Psoas muscle (tissue), 8 donors: ENCODE measurements at places on chromosomes 1 and 21. TPM values are rescaled to one million over a fixed set of nuclear protein-coding genes. Genes with fewer than 3 reads are reported as not detected.

PAPPA2 gene
- 1.1 TPM for total RNA-seq

SH2D5 gene
- total RNA-seq: 0.09 TPM

LCE5A gene
- total RNA-seq: not detected

NTNG1 gene
- total RNA-seq: not detected

NBPF6 gene
- not detected for total RNA-seq

AGMAT gene
- total RNA-seq: 12.6 TPM

TTC24 gene
- not detected for total RNA-seq

RPTN gene
- total RNA-seq: not detected

GRCh38 chr21:14850394-14850793 lies 214.4 kb downstream of the NRIP1 start:
- no peak for DNase-seq

GRCh38 chr1:227192163-227192562 lies 126.1 kb downstream of the CDC42BPA start:
- DNase-seq: peak; percentile 56

DNA sequence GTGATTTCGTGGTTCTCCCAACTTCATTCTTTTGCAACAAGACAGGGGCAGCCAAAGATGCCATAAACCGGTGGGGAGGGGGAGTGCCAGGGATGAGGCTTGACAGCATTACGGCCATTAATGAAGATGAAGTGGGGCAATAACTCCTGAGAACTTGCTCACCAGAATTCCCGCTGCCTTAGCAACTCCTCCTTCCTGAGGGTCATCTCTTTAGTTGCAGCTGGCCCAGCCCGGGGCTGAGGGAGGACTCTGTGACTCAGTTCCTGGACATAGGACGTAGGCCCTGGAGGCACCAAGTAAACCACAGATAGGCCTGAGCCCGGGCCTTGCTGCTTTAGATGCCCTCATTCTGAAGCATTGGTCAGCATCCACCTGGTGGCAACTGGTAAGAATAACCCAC lies 330.2 kb downstream of the RRAGC start:
- DNase-seq: no peak

DNA sequence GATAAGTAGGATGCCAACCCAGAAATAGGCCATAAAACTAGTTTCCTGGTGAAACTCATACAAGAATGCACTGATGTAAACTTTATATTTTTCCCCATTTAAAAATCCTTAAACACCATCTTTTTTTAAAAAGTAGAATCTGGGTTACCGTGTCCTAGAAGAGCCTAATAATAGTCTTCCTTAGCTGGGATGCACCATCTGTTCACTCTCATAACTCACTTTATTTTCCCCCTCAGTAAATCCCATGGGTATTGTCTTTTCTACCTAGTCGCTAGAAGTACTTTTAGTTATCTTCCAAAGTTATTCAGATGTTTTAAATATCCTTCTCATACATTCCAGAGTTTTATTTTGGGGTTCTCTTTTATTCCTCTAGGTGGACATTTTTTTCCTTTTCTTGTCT lies 250.2 kb downstream of the PLA2G4A start:
- DNase-seq: no peak

- peak; percentile 71 for DNase-seq
Observed at GRCh38 chr21:45427331-45428271, 22.6 kb downstream of the COL18A1 start.

DNA sequence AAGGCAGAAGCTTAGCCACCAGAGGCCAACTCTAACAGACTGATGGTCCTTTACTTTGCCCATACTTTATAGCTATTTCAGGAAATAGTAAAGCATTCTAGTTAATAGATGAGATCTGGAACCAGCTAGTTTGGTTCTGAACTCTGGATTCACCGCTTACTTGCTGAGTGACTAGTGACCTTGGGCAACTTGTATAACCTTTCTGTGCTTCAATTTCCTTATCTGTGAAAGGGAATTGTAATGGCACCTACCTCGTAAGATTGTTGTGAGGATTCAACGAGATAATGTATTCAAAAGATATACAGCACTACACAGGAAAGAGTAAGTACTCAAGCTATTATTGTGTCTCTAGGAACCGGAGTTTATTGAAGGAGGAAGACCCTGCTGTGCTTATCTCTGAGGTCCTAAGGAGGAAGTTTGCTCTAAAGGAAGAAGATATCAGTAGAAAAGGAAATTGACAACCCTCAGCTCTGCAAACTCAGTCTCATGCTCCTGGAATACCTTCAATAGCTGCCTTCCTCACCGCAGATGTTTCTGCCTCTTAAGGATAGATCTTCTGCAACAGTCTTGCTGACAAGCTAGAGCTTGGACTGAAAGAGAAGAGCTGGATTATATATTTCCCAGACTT lies 11.9 kb downstream of the MTFR1L start:
- DNase-seq: no peak

- peak; percentile 86 for DNase-seq
Observed at GRCh38 chr1:153506831-153507413, 28.9 kb downstream of the S100A6 start.

GRCh38 chr1:108584428-108584856 lies 24.5 kb downstream of the EEIG2 start:
- DNase-seq: no peak

- no peak for DNase-seq
Observed at GRCh38 chr1:186958520-186958919, 129.8 kb downstream of the PLA2G4A start.

DNA sequence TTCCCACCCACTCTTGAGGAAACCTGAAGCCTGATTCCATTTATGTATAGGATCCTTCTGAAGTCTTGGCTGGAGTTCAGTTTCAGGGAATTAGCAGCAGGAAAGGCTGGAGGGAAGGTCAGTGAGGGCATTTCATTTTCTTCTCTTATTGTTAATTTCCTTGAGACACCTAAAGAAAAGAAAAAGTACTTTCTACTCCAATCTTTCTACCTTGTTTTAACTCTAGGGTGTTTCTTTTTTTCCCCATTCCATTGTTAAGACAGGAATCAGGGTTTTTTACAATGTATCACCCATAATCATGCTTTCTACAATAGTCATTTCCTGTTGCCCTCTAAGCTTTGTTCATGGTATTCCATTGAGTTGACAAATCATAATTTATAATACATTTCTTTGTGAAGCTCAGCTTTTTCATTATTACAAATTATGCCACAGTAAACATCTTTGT lies 27.4 kb downstream of the SNRPE start:
- no peak for DNase-seq

DNA sequence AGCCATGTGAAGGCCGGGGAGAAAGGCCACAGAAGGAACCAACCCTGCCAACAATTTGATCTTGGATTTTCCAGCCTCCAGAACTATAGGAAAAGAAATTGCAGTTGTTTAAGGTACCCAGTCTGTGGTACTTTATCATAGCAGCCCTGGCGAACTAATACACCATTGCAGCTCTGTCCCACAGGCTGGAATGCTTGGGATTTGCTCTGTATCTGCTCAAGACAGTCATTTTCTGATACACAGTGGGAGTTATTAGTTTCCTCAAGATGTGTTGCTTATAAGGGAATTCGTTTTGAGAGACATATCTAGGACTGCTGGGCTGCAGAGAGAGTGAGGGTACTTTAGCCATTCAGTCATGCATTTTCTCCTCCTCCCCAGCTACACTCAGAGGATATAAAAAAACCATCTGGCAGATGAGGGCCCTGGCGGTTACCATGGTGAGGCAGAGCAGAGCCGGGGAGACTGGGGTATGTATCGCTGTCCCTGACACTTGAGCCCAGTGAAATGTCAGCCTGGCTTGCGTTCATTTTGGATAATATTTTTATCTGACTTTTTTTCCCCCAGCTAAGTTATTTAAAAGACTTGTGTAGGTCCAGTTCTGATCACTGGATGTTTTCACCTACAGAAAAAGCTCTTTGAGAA lies 104.6 kb downstream of the DIRAS3 start:
- DNase-seq: no peak

GRCh38 chr1:3908886-3909517 lies 8.9 kb upstream of the C1orf174 start:
- no peak for DNase-seq

GRCh38 chr21:34724131-34724856 lies 55.5 kb downstream of the CLIC6 start:
- no peak for DNase-seq

GRCh38 chr1:25065321-25065721 lies 135.2 kb upstream of the RUNX3 start:
- no peak for DNase-seq

DNA sequence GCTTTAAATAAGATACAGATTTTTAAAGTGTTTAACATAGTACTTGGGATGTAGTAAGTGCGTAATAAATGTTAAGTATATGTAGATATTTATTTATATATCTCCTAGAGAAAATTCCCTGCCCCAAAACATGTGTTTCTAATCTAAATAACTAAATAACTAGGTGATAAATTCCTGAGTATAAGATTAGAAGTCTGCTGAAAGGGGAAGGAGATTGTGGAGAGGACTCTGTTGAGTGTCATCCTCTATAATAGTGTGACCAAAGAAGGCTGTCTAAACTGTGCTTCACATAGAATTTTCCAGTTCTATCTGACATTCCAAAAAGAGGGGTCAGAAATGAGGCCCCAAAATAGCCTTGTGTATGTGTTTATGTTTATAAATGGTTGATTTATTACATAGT lies 590.5 kb upstream of the ADAMTS5 start:
- no peak for DNase-seq

GRCh38 chr1:67224856-67225255 lies 58.6 kb downstream of the IL23R start:
- no peak for DNase-seq

DNA sequence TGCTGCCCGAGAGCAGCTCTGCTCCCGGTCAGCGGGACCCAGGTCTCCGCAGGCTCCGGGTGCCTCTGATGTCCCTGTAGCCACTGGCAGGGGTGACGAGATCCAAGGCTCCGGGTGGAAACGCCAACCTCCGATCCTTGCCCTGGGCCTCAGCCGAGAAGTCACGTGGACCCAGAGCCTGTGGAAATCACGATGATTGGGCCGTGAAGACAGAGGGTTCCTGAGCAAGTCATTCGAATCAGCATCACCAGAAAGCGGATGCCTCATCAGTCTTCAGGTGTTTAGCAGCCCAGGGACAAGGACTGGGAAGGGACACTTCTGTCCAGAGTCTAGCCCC lies 12.5 kb downstream of the LRRC3 start:
- no peak for DNase-seq

DNA sequence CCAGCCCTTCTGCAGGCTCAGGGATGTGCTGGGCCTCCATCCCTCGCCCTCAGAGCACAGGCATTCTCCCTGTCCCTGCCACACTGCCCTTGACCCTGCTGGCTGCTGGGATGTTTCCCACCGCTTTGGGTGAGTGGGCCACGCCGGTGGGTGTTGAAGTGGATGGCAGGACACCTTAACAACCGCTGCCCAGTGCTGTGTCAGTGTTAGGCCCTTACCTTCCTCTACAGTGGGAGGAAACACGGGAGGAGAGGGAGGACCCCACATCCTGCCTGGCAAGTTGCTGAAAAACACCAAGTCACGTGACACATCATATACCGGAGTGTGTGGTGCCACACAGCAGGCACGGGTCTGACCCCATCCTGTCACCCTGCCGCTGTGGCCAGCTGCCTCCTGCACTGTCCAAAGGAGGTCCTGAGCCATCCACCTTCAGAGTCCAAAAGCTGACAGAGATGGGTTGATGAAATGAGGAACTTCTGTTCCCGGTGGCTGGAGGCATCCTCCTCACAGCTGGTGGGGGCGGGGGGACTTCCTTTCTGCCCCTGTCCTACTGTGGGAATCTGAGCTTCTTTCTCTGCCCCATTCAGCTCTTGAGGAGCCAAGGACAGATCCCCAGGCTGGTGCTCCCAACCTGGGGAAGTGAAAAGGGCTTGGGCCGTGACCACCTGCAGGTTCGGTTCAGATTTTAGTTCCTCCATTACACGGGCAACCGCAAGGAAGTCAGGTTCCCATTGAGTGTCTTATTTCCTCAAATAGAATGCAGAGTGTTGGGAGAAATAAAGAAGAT lies 3.2 kb upstream of the THEMIS2 start:
- no peak for DNase-seq

GRCh38 chr1:7265771-7266371 lies 480.6 kb downstream of the CAMTA1 start:
- DNase-seq: no peak

DNA sequence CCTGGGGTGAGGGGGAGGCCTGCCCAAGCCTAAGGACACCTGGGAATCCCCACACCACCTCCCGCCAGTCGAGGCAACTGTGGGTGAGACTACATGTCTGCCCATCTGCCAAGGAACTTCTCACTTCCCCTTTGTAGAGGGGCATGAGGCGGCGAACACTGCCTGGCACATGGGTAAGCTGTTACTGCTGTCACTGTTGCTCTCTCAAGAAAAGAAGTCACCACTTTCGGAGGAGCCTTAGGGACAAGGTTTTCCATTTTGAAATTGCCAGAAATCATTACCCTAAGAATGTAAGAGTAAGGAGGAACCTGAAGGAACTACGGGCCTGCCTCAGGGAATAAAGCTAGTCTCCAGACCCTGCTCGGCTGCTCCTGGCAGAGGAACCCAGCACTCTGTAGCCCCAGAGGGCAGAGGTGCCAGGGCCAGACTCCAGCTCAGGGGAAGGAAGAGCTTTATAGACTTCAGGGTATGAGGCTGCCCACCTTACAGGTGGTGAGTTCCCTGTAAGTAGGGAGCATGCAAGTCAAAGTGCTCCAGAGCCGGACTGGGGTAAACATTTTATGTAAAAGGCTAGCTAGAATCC lies 23.3 kb downstream of the SLC2A1 start:
- DNase-seq: no peak

- DNase-seq: no peak
Observed at GRCh38 chr1:10688409-10688786, 108.0 kb downstream of the CASZ1 start.

DNA sequence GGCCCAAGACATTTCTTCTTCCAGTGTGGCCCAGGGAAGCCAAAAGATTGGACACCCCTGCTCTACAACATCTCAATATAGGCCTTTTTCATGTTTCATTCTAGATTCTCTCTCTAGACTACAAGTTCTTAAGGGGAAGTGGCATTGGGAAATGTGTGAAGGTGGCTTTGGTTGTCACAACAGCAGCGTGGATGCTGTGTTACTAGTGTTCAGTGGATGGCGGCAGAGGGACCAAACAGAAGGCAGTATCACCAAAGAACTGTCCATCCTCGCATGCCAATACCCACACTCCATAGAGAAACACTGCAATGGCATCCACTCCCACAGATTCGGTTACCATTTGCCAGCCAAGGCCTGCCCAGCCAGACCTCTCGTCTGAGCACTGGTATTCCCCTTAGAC lies 24.3 kb upstream of the IFNAR2 start:
- no peak for DNase-seq

DNA sequence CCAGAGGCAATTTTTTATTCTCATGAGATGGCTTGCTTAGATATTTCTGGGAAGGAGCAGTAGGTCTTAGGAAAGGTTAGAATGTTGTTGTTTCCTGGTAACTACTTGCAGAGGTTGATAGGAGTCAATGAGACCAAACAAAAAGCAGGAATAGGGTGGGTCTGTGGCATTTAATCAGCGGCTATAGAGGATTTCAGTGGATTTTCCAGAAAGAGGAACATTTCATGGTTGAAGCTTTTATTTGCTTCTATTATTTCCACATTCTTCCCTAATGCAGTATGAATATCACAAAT lies 111.3 kb upstream of the PALMD start:
- no peak for DNase-seq

GRCh38 chr21:43190544-43190943 lies 21.7 kb downstream of the CRYAA start:
- no peak for DNase-seq

GRCh38 chr1:182556279-182556678 lies 32.8 kb downstream of the RNASEL start:
- DNase-seq: no peak

- DNase-seq: no peak
Observed at GRCh38 chr1:24295535-24295934, 23.6 kb upstream of the GRHL3 start.
